ENCODE measurements at places on chromosomes 7 and 10.

GRCh38 chr10:70514591-70514990 is 36.0 kb downstream of the PALD1 start:
- DNase-seq: no peak

DNA sequence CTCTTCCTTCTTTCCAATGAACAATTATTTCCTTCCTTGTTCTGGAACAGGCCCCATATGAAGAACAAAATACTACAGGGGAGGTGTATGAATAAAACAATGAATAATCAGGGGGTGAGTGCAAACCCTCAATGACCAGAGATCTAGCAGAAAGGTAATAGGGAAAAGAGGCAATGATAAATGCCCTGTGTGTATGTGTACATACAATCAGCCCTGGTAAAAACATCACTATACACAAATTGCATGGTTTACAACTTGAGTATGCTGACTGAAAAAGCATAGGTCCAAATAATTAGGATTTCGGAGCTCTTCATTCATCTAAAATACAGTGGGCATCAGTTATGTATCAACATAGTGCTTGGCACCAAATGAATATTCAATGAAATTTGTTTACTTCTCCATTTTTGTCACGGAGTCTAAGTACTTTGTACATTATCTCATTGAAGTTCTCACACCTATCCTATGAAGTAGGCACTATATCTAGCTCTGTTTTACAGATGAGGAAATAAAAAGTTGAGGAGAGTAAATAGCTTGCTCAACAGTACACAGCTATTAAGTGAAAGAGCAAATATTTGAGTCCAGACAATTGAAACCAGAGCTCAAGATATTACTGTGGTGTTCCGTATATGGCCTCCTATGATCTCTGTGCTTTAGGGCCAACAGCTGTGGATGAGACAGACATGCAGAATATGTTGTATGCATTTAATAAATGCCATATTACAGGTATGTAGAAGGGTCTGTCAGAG is 1065.4 kb downstream of the SORCS3 start:
- no peak for DNase-seq

DNA sequence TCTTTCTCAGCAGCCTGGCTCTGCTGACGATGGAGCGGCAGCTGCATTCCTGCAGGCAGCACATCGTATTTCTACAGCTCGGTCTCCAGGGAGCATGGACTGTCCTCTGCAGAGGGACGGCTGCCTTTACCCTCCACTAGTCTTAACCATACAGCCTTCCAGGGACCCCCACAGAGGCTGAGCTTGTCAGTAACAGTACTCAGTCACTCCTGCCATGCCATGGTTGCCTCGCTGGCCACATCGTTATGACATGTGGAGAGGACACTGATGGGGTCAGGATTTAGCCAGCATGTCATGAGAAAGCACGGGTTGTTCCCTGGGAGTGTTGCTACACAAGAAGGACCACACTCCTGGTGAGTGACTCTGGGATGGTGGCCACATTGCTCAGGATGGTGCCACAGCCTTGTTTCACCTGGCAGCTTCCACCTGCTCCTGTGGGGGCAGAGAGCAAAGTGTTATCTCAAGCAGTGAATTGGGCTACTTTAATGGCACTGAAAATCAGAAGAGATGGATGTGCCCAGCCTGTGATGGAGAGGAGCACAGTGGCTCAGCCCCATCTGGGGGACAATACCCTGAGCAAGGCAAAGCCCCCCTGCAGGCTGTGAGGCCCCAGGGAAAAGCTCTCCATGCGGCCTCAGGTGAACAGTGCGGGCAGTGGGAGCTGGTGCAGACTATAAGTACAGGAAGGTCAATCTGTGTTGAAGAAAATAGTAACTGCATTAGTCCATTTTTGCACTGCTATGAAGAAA is 443.9 kb downstream of the TCERG1L start:
- DNase-seq: no peak

DNA sequence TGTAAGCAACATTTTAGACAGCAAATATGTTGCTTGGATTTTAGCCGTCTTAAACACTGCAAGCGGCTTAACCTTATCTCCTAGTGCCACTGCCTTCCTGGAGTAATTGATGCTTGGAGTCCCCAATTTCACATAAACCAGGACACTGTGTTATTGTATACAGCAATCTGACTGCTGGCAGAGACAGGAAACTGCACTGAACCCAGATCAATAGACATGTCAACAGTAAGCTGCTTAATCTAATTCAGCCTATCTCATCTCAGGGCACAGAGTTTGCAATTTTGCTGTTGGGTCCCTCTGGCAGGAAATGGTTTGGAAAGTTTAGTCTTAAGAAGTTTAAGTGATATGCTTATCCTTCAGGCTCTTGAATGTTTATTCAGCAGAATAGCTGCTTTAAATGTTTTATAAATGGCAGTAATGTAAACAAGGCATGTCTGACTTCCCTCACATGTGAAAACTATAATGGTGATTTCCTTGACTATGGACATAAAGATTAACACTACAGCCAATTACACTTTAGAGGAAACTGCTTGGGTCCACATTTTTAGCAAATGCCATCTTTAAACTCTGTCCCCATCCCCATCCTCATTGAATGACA is 598.6 kb downstream of the PARD3 start:
- DNase-seq: no peak

DNA sequence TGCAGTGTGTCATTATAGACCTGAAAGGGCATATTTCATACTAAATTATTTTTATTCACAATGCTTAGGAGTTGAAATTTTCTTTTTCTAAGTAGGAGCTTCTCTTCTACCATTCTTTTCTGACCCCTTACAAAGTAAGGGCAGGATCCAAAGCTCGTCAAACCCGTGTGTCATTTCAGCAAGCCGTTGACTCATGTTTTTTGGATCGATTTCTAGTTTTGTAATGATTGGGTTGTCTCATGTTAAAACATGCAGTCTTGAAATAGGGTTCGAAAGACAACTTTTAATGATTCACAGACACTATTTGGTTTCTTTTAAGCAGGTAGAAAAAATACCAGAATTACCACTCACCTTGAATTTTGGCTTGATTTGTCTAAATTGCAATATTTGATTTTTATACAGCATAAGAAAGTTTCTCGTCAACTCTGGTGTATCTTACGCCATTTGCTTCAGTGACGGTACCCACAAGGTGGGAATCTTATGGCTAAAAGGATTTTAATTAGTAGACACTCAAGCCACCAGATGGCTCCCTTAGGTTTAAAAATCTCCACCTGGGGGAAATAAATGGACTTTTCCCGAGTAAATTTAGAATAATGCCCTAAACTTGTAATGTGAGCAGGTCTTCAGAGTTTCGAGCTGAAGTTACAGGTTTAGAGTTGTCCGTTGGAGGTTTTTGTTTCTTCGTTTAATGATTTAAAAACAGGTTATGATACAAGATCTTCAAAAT is 283.4 kb downstream of the CCDC3 start:
- DNase-seq: no peak

GRCh38 chr10:76082232-76082631 is 650.8 kb downstream of the LRMDA start:
- no peak for DNase-seq

DNA sequence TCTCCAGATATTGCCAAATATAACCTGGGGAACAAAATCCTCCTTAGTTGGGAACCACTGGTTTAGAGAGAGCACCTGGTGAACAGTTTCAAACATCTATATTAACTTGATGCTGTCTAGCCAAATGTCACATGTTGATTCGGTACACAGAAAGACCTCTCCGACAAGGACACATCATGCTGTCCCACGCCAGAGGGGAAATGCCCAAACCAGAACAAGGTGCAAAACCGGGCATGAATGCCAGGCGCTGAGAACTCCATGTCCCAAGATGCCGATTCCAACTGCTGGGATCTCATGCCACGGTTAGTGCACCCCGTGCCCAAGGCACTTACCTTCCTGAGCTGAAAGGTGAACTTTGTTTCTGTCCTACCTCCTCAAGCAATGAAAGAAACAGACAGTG is 100.8 kb downstream of the SFMBT2 start:
- no peak for DNase-seq

- no peak for DNase-seq
Observed at GRCh38 chr7:25574828-25575227, 346.5 kb upstream of the NPVF start.
